ENCODE measurements at places on chromosomes 7 and 10.

DNA sequence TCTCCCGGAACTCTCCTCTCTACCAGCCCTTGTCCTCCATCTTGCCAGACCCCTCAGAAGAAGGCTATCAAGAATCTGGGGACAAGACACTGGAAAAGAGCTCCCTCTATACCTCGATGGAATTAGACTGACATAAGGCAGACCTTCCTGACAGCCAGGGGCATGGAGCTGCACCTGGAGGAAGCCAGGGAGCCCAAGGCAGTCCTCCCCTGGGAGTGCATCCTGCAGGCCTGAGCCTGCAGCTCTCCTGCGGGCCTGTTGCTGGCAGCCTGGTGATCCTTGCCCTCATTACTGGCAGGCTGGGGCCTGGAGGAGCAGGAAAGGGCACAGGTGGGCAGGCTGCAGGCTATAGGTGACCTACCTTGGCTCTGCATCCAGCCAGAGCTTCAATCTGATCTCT, 323.4 kb downstream of the GRID1 start:
- no peak for DNase-seq

GRCh38 chr10:58265249-58265648, 2.4 kb downstream of the IPMK start:
- no peak for DNase-seq

GRCh38 chr7:34277016-34277802, 371.9 kb downstream of the BMPER start:
- DNase-seq, result no peak

DNA sequence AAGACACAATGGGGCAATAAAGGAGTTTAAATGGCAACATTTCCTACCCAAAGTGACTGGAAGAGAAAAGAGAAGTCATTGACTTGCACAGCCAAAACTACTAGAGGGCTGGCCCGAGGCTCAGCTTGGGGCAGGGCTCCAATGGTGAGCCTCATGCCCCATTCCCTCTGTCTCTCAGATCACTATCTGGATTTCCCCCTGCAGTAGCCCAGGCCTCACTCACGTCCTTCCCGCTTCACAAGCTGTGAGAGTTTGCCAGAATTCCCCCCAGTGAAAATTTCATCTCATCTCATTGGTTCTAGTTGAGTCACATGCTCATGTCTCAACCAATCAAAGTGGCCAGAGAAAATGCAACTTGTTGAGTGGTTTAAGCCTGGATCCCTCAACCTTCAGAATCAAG, 181.3 kb downstream of the WDR11 start:
- DNase-seq, result no peak

GRCh38 chr7:103888603-103889153, 100.8 kb downstream of the RELN start:
- no peak for DNase-seq

DNA sequence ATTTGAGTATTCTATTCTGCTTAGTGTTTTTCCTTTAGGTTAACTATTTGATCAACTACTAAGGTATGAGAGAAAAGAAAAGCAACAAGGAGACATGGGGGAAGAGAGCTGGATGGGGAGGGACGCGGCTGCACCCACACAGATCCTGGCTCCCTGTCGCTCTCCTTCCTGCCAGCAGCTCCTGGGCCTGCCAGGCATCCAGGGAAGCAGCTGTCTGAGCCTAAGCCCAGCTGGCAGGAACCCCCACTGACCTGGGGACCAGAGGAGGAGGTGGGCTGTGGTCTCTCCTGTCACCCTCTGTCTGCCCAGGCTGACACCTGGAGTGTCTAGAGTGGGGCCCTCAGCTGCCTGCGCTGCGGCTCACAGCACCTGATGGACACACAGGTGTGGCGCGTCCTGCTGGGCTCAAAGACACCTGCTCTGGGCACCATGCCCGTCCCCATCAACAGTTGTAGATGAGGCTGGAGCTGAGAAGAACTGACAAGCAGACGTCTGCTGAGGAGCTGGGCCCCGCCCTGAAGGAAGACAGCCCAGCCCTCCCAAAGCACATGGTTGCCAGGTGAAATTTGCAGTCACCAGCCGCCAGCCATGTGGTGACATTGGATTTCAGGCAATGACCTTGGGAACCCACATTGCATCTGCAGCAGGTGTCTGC, 207.9 kb downstream of the PLXNA4 start:
- DNase-seq, result no peak

GRCh38 chr10:26227786-26228185, 11.2 kb downstream of the GAD2 start:
- DNase-seq, result no peak

GRCh38 chr7:76108540-76109233, 60.8 kb downstream of the MDH2 start:
- no peak for DNase-seq

DNA sequence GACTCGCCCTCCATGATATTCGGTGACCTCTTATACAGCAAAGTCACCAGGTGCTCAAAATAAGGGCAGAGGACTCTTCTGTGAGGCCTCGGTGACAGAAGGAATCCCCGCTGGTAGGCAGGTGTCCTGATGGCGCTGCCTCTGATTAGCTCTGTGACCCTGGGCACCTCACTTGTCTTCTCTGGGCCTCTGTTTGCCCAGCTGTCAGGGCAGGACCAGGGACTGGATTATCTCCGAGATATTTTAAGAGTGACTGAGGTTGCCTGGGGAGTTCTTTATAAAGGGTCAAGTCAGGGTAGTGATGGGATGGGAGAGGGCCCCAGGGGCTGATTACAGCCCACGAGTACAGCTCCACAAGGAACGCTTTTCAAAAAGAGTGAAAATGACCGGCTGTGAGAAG, 70.9 kb upstream of the SAMD8 start:
- no peak for DNase-seq

DNA sequence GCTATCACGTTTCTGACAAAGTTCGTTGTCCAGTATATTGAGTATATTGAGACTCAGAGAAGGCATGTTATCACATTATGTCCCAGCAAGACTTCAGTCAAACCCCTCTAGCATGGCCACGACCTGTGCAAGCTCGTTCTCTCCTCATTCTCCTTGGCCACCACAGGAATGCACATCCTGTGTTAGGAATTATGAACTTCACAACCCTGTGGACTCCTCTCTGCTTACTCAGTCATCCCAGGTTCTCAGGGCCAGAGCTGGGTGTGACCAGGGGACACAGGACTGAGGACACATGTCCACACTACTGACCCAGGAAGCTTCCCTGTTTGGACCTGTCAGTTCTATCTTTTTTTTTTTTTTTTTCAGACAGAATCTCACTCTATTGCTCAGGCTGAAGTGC, 4.4 kb downstream of the SH2D4B start:
- DNase-seq, result no peak

DNA sequence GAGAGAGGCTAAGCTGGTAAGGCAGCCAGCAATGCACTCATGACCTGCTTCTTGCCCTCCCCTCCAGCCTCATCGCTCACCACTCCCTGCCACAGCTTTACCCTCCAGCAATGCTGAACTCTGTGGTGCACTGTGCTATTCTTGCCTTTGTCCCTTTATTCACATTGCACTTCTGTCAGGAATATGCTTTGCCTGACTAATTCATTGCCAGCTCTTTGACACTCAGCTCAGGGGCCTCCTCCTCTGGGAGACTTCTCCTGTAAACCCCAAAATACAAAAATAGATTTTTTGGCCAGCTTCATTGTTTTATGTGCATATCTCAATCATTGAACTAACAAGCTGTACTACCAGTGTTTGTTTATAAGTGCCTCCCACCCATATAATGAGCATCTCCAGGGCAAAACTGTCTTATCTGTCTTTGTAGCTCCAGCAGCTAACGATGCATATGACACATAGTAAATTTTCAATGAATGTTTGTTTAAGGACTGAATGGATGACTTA, 8.2 kb downstream of the CNNM1 start:
- DNase-seq, result no peak

GRCh38 chr7:39313974-39314373, 252.2 kb upstream of the YAE1 start:
- DNase-seq, result no peak

GRCh38 chr10:104293011-104293410, 24.0 kb downstream of the GSTO2 start:
- no peak for DNase-seq

DNA sequence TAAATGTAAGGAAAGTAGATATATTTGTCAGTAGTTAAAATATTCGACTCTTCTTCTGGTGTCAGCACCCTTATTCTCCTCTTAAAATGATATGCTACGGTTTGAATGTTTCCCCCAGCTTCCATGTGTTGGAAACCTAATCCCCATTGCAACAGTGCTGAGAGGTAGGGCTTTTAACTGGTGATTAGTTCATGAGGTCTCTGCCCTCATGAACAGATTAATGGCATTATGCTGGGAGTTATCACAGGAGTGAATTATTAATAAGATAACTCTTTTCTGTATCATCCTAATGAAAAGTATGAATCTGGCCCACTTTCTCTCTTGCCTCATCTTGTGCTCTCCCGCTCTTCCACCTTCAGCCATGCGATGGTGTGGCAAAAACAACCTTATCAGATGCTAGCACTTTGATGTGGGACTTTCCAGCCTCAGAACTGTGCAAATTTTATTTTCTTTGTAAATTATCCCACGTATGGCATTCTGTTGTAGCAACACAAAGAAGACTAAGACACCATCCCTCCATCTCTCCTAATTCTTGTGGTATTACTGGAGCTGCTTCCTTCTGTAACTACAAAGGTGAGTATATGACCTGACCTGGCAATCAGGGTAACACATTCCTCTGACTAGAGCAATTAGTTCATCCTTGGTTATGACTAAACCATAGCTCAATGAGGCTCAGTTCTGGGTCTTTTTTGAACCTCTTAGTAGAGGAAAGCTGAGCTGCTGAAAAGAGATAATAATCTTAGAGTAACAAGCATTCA, 171.1 kb upstream of the TMEM196 start:
- no peak for DNase-seq

DNA sequence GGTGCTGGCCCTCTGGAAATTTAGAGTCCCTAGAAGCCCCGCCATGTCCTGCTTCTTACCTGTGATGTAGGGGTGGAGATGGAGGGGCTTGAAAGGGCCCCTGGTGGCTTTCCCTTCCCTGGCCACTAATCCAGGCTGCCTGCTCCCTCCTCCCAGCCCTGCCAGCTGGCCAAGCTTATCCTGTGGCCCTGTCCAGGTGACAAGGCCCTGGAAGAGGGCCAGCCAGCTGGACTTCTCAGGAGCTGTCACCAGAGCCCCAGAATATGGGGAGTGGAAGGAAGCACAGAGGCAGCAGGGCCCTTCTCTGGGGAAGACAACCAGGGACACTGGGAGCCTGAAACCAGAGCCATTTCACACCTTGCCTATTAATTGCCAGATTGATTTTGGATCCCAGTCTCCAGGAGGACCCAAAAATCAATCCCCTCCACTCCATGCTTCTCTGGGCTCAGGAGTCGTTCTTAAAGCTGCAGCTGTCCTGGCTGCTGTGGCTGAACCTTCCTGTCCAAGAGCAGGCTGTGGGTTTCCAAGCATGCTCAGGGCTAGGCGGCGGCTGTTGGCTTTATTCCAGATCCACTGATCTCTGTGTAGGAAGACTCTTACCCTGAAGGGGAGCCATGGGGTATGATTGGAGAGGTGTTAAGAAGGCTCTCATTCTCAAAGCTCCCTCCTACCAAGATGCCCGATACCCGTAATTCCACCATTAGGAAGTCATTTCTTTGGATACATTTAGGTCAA, 52.6 kb upstream of the PCBD1 start:
- DNase-seq, result no peak

DNA sequence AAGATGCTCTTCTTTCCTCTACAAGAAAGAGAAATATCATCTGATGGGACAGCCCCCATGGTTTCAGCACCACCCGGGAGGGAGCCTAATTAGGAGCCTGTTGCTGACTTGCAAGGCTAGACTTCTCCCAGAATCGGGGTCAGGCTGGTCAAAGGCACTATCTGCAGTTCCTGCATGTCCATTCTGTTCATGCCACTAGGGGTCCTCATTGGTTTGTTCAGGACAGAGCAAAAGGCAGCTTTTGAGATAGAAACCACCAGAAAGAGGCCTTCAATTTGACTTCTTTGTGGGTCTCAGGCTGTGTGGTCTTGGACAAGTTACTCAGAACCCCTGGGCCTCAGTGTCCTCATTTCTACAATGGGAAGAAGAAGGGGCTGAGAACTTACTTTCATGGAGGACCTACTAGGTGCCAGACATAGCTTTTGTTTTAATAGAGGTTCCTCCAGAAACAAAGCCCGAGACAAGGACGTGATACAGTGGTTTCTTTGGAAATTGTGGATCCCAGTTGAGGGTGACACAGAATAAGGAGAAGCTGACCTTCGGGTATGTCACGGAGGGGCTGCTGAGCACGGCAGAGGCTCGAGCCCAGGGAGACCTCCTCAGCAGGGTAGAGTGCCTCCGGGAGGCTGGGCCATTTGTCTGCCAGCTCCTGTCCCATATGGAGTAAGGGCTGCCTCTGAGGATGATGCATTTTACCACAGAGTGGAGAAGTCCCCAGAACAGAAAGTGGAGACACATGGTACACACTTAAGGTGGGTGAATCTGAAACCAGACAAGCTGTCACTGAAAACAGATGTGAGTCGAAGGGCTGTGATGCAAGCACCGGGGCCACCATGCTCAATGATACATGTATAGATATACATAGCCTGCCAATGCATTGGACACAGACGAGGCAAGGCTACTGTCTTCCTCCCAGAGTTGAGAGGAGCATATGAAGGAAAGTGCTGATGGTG, 33.1 kb upstream of the NEUROD6 start:
- no peak for DNase-seq

DNA sequence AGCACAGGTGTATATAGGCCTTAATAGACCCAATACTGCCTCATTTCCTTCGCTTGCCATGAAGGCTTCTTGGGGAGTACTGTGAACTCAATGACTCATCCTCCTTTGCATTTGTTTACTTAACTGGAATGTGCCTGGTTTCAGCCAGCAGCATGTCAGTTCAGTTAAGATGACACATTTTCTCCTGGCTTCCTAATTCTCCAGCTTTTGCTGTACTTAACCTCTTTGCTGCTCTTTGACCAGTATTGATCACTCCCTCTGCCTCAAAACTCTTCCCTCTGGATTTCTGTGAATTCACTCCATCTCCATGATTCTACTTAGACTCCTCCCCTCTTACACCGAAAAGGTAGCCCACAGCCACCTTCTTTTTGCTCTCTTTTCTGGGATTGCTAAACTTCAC, 135.7 kb downstream of the MAGI2 start:
- DNase-seq, result no peak

DNA sequence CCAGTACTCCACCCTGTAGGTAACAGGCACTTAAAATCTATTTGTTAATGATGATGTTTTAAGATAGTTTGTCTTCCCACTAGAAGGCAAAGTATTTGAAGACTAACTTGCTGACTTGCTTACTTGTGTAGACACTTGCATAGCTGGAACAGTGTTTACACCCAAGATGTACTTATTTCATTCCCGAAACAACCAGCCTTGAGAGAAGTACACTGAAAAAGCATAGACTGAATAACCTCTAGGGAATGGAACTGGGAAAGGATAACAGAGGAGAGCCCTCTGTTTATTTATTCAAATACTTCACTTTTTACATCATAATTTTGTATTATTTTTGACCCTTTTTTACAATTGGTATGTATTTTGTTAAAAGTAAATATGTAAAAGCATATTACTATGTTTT, 33.1 kb upstream of the TMEM26 start:
- DNase-seq, result no peak

GRCh38 chr10:104090611-104091010, 4.9 kb upstream of the COL17A1 start:
- DNase-seq, result no peak

GRCh38 chr7:75024922-75025321, 48.7 kb downstream of the RCC1L start:
- no peak for DNase-seq

All from stimulated activated CD4-positive, alpha-beta T cell treated with anti-CD3 and anti-CD28 coated beads, Interleukin-4, amount 100 ng/mL, for 1 hour (primary cell).